ENCODE measurements at places on chromosomes 5 and 9. TPM values are rescaled to one million over a fixed set of nuclear protein-coding genes. Genes with fewer than 3 reads are reported as not detected.

- DNase-seq = no peak
Measured at GRCh38 chr9:3576328-3576727, 50.5 kb upstream of the RFX3 start.

DNA sequence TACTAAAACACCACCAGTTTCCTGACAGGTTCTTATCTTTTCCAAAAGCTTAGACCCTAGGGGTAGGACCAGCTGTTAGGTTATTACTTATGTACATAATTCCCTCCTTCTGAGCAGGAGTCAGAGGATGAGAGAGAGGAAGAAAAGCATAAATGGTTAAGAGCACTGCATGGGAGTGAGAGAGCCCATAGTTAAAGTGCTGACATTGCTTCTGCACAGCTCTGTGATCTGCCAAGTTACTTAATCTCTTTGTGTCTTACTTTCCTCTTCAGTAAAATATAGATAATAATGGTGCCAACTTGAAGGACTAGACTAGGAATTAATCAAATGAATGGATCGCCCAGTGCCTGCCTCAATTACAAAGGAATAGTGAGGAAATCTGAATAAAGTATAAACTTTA is 66.4 kb downstream of the NRG2 start:
- DNase-seq = no peak

GRCh38 chr9:114216081-114216480 is 60.7 kb downstream of the COL27A1 start:
- DNase-seq = no peak

GRCh38 chr9:120394058-120394669 is 185.8 kb downstream of the CDK5RAP2 start:
- DNase-seq = no peak

Gene MLANA
- total RNA-seq = not detected

GRCh38 chr5:157530226-157530972 is 45.2 kb downstream of the ADAM19 start:
- no peak for DNase-seq

Gene TMEM174
- total RNA-seq = not detected

Gene RNF20
- 37.1 TPM for total RNA-seq

Gene EFCAB9
- total RNA-seq = not detected

DNA sequence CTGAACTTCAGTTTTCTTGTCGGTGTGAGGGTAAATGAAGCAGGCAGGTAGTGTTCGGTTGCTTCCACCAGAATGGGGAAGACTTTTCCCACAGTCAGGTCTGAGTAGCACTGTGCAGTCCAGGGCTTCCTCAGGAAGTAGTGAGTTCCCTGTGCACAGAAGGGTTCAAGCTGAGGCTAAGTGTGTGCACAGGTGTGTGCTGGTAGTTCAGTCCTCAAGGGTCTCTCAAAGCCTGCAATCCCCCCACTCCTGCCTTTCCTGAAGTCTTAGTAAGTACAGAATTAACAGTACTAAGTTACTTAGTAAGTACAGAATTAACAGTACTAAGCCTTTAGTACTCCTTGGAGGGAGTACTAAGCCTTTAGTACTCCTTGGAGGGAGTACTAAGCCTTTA is 1.4 kb downstream of the DAB2IP start:
- DNase-seq = no peak

Gene C9
- 0.11 TPM for total RNA-seq

GRCh38 chr5:1202798-1203185 is 1.4 kb downstream of the SLC6A19 start:
- DNase-seq = no peak

DNA sequence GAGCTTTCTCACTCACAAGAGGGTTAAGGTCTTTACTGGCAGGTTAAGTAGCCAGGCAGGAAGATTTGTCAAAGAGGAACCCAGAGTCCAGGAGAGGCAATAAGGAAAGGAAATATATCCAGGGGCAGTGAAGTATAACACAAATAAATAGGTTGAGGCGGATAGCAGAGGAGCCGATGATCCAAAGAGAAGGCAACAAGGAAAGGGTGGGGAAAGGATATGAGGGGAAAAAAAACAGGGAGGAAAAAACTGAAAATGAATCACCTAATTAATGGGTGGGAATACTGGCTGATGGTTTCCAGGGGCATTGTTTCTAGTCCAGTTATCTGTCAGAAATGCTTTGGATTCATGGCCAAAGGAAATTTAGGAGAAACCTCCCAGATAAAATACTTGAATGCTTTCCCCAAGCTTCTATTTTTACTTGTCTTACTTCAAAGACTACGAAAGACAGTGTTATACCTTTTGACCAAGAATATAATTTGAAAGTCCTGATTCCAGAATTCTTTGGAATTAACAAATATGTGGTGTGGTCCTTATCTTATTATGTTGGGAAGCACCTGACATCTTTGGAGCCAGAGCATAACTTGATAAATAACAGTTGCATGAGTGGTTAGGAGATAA is 146.5 kb downstream of the AOPEP start:
- DNase-seq = no peak

- no peak for DNase-seq
Measured at GRCh38 chr5:171315386-171315891, 6.4 kb downstream of the TLX3 start.

GRCh38 chr5:145867806-145868205 is 5.0 kb downstream of the GRXCR2 start:
- DNase-seq = no peak

DNA sequence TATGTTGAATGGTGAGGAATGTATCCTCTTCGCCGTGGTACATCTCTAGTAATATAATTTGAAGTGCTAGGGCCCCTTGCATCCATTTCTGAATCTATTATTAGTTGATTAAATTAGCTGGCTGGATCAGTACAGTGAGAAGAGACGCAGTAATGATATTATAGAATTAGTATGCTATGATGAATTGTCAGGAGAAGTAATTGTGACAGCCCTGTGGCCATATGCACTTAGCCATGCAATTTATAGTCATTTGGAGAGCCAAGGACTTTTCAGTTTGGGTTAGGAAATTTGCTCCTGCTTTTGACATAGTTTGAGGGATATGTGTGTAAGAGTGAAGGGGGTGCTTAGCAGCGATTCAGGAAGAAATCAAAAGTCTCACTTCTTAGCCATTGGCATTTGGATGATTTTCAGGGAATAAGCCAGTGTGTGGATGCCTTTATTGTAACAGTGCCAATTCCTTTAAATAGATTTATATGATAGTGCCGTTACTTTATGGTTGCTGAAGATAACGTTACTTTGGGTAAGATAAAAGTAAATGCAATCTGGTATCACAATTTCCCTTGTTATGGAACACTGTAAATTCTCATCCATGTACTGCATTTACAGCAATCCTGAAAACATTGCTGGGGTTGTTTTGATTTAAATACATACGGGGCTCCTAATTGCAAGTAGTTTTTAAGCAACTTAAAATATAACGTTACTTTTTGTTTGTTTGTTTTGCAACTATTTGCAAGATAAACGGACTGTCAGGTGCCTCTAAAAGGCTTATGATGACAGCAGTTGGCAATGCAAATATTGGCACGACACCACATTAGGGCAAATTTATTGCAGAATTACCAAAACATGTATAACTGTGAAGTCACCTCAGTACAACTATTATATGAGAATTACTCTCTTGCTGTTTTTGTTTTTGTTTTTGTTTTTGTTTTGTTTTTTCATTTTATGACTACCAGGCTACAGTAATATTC is 875.4 kb upstream of the WWC1 start:
- no peak for DNase-seq

DNA sequence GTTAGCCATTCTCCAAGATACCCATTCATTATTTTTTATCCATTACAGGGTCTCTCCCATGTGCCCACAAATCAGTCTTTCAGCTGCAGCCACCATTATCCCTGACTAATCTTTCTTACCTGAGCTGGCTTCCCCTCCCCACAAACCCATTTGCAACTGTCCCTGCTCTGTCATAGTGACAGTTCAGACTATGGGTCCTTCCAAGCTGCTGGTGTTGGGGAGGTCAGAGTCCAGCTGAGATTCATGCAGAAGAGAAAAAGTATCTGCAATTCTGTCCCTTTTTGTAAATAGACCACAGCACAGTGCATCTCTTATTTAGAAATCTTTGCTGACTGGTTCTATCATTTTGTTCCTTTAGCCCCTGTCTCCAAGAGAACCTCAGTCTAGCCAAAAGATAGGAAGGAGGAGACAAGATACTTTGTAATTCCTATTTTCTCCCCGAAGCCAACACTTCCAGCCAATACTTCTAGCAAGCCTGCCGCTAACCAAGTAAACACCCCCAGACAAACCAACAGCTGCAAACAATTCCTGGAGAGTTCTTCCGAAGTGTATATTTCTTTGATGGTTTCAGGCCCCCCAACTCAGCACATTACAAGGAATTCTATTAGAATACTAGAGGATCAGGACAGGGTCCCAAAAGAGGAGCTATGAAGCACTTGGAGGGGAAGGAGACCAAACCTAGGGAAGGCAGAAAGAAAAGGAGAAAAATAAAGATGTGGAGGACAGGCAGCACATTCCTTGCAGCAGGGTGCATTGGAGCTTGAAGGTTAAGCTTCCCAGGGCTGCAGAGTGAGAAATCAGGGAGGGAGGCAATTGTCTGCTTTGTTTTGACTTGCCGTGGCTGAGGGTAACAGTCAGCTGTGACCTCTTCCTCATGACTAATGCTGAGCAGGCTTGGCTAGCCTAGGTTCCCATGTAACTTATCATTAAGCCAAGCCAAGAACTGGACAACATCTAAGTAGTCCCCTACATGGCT is 148.5 kb downstream of the SGCD start:
- no peak for DNase-seq

Gene PRDM9
- not detected for total RNA-seq

Data from activated T-cell treated with anti-CD3 and anti-CD28 coated beads, Interleukin-2, amount 50 U/mL, for 4 hours (primary cell).